ENCODE measurements at places on chromosomes 13 and 19.

GRCh38 chr13:90254437-90254836 lies 1093.0 kb upstream of the MIR17HG start:
- DNase-seq = no peak

GRCh38 chr19:29841559-29842367 lies 30.0 kb downstream of the CCNE1 start:
- DNase-seq = no peak

- DNase-seq = no peak
Measured at GRCh38 chr13:49533591-49534269, 38.0 kb downstream of the PHF11 start.

DNA sequence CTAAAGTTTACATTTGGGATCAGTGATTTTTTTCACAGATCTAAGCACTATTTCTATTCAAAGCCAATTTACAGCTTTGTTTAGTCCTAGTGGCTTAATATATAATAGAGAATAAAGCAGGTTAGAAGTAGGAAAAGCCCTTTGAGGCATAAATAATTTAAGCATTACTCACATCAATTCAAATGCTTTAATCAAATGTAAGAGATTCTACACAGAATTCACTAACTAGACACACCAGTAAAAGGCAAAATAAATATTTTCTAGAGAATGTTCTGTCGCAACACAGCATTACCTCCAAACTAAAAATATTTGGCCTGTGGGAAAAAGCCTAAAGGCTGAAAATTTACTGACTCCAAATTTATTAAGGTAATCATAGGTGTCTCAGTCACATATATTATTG lies 31.3 kb downstream of the KCTD12 start:
- DNase-seq = no peak

GRCh38 chr13:114219392-114219791 lies 15.3 kb upstream of the CDC16 start:
- no peak for DNase-seq

DNA sequence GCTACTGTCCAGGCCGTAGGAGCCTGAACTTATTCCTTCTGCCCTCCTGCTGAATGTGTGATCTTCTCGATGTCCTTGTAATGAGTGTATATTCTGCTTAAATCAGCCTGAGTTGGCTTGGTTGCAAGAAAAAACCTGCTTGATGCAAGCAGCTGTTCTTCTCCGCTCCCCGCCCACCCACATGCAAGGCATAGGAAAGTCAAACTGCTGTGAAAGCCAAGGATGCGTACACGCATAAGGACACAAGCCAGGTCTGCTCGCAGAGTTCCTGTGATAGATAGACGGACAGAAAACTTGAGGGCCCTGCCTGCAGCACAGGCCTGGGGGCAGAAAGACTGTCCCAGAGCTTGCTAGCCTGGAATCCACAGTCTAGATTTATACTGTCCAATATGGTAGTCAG lies 101.1 kb downstream of the DNAJC15 start:
- DNase-seq = no peak

GRCh38 chr13:37918116-37918714 lies 48.6 kb upstream of the TRPC4 start:
- DNase-seq = no peak

- DNase-seq = no peak
Measured at GRCh38 chr19:29074579-29074978, 138.4 kb downstream of the UQCRFS1 start.

DNA sequence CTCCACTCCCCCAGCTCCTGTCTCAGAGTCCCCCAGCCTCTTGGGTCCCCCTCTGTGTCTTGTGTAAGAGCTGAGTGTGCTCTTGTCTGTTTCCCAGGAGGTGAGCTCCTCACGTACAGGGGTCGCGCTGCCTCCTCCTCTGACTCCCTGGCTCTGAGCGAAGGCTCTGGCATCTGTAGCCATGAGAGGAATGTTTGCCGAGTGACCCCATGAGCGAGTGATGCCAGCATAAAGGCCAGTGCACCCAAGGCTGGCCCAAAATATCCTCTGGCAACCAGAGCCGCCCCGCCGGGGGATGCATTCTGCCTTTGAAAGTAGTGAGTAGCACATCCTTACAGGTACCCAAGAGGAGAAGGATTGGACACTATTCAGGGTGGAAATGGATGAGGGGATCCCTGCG lies 26.2 kb upstream of the C19orf12 start:
- DNase-seq = no peak

- no peak for DNase-seq
Measured at GRCh38 chr13:67008075-67008668, 222.0 kb downstream of the PCDH9 start.

DNA sequence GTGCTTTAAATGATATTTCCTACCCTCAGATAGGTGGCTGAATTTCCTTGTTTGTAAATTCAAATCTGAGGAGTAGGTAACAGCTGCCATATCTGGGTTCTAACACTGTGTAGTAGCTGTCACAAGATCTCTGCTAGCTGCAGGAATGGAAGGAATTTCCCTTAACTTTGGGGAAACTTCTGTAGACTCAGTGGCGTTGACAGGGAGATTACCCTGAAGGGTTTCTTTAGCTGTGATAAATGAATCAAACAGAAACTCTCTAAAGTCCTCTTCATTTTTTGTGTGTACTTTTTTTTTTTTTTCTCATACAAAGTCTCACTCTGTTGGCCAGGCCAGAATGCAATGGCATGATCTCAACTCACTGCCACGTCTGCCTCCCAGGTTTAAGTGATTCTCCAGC lies 5.3 kb upstream of the EPSTI1 start:
- no peak for DNase-seq
